ENCODE measurements at places on chromosomes 12 and 14. TPM values are rescaled to one million over a fixed set of nuclear protein-coding genes. Genes with fewer than 3 reads are reported as not detected.

DNA sequence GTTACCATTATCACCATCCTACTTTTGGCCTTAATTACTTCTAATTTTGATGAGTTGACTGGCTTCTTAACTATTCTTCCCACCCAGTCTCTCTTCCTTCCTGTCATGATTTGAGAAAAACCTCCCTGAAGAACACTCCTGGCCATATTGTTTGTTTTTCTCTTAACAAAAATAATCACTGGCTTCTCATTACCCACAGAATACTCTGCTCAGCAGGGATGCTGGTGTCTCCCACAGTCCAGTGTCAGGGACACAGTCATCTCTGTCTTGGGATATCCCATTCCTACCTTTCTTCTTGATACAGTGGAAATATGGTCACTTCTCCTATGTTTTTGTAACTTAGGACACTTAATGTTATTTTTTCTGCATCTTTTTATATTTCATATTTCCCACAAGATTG is 103.7 kb downstream of the SRGAP1 start:
- no peak for DNase-seq

- DNase-seq, result no peak
Measured at GRCh38 chr12:291153-291723, 28.6 kb upstream of the SLC6A13 start.

GRCh38 chr14:100246809-100247428 is 8.0 kb downstream of the YY1 start:
- no peak for DNase-seq

DNA sequence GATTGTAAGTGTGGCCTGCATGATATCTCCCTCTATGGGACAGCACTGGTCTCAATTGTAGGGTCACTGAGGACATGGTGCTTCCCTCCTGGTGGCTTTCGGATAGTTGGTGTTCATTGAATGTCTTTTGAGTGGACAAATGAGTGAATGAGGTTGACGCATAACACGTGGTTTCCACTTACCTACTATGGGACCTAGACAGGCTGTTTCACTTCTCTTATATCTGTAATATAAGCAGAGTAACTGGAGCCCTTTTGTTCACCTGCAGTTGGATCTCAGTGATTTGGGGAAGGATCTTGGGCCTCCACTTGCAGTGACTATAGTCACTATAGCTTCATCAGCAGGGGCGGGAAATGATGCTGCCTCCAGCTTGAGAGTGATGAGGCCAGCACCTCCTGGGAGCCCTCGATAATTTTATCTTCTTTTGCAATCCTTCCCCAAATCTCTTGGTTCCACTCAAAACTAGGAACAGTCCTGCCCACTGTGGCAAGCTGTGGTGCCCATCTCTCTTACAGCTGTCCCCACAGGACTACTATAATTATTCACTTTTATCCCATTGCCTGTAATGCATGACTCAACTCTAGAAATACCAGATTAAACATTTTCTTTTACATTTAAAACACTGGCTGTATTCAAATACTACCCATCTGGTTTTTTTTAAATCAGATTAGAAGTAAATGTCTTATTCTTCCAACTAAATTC is 242.9 kb downstream of the CHST11 start:
- no peak for DNase-seq

Gene ADCY6
- total RNA-seq, result 21.3 TPM

Gene KLHL28
- 6.2 TPM for total RNA-seq

All from left lobe of liver (tissue), 2 donors.